ENCODE measurements at places on chromosomes 2 and 18.
A peak's percentile ranks its signal among the peaks of the same experiment; 100 is the strongest.

GRCh38 chr2:159078443-159078842 is 110.0 kb downstream of the TANC1 start:
- no peak overlapping the region for H3K4me3 ChIP-seq
- H3K36me3 ChIP-seq = peaks cover 4% of the 10 kb centered on the region
- H3K27ac ChIP-seq = no peak overlapping the region
- no peaks in the 10 kb centered on the region for H3K4me1 ChIP-seq
- no peaks in the 10 kb centered on the region for H3K27me3 ChIP-seq
- DNase-seq = no peak

DNA sequence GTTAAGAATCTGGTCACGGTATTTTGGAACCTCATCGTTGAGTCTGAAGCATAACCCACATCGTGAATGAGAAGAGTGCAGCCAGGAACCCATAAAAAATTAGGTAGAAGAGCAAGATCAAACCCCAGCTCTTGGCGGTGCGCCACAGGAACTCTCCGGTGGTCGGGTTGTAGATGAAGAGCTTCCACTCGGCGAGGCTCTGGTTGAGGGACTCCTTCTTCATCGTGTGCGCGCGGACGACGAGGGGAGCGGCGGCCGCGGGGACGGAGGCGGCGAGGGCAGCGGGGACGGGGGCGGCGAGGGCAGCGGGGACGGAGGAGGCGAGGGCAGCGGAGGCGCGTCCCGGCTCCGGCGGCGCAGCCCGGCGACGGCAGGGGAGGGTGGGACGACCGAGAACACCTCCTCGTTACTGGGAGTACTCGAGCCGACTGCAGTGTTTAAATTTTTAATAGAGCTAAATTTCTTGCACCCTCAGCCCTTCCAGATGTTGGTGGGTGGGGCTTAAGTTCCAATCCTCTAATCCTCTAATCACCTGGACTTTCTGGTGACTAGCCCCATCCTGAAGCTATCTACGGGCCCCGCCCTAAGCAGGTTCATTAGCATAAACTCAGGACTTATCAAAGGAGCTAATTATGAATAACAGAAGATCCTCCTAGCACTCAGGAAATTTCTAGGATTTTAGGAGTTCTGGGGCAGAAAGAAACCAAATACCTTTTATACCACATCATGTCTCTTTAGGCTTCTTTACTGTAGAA is 20.4 kb upstream of the PAPOLG start:
- no peak overlapping the region for H3K27ac ChIP-seq
- H3K27me3 ChIP-seq = peaks cover 21% of the 10 kb centered on the region
- H3K4me3 ChIP-seq = peak overlapping the region; percentile 84
- peak; percentile 77 for DNase-seq

DNA sequence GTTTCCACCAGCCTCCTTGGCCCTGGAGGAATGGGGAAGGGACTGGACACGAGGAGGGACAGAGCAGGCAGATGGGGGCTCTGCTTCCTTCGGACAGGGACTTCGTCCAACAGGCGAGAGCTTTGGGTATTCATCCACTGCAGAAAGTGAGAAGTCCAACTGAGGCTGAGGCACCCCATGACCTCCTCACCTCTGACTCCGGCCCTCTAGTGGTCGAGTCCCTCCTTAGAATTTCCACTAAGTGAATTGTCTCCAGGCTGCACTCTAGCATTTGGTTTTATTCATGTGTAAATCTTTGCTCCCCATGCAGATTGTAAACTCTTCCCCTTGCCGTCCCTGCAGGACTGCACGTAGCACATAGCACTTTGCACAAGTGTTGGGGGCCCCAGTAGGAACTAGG is 75.6 kb downstream of the TMEM247 start:
- no peaks in the 10 kb centered on the region for H3K27me3 ChIP-seq
- H3K4me3 ChIP-seq = no peak overlapping the region
- H3K36me3 ChIP-seq = peaks cover 4% of the 10 kb centered on the region
- no peak overlapping the region for H3K27ac ChIP-seq
- peak; percentile 80 for DNase-seq
- peaks cover 14% of the 10 kb centered on the region for H3K4me1 ChIP-seq

DNA sequence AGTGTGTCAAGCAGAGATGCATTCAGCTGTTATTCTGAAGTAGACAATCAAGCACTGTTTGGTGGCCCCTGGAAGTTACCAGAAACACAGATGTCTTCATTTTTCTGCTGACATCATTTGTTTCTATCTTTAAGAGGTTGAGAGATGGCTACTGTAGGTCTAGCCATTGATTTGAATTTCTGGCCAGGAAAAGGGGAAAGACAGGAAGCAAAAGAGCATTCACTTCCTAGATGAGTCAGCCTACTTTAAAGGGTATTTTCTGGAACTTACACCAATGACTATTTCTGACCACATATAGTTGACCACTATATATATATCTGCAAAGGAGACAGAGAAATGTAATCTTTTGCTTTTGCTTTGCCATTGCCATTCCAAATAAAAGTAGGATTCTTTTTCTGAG is 900.1 kb upstream of the SOX11 start:
- no peak overlapping the region for H3K27ac ChIP-seq
- H3K4me3 ChIP-seq = no peak overlapping the region
- no peaks in the 10 kb centered on the region for H3K27me3 ChIP-seq

GRCh38 chr18:8844721-8845148 is 139.4 kb downstream of the MTCL1 start:
- H3K4me3 ChIP-seq = no peak overlapping the region
- no peak for DNase-seq
- H3K4me1 ChIP-seq = no peaks in the 10 kb centered on the region
- H3K27me3 ChIP-seq = peaks cover 8% of the 10 kb centered on the region

- no peak overlapping the region for H3K4me3 ChIP-seq
- no peak for DNase-seq
- no peaks in the 10 kb centered on the region for H3K4me1 ChIP-seq
Observed at GRCh38 chr18:13107074-13107473, 111.5 kb upstream of the LDLRAD4 start.

GRCh38 chr18:70216788-70217187 is 11.3 kb upstream of the RTTN start:
- H3K27ac ChIP-seq = no peak overlapping the region
- peaks cover 7% of the 10 kb centered on the region for H3K27me3 ChIP-seq
- DNase-seq = no peak
- peaks cover 3% of the 10 kb centered on the region for H3K4me1 ChIP-seq
- no peaks in the 10 kb centered on the region for H3K36me3 ChIP-seq
- H3K4me3 ChIP-seq = no peak overlapping the region

GRCh38 chr2:146990311-146991054 is 854.3 kb upstream of the ACVR2A start:
- H3K27ac ChIP-seq = no peak overlapping the region
- no peaks in the 10 kb centered on the region for H3K27me3 ChIP-seq
- H3K4me3 ChIP-seq = no peak overlapping the region
- no peaks in the 10 kb centered on the region for H3K36me3 ChIP-seq
- H3K4me1 ChIP-seq = no peaks in the 10 kb centered on the region

DNA sequence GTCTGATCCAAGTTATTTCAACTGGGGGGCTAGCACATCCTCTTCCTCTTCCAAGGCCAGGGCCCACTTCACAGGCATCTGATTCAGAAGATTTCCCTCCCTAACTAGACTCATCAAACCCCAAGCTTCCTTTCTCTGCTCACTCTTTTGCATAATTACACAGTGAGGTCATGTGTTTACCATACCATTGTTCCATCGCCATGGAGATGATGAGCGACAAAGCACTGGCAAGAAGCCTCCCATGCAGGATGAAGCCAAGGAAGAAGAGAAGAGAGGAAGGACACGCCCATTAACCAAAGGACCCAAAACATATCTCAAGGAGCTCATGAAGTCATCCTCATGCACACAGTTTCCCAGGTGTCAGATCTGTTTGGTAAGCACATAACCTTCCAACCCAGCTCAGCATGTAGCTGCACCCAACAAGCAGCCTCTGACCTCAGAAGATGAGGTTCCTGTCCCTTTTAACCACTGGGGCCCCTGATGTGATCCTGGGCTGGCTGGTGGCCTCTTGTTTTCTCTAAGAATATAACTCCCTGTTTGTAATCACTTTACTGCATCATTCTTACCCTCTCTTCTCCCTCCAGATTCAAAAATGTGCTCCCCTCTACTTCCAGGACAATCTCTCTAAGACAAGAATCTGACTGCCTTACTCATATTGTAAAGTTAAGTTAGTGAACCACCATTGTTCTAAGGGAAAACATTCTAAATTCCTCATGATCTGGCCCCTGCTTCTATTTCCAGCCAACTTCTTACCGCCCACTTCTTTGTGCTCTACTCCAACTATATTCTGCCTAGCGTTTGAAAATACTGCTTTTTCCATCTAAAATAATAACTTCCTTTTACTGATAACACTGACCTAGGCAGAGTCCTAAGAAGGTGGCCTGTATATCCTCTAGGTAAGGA is 190.1 kb downstream of the TTC32 start:
- peak; percentile 82 for DNase-seq
- no peak overlapping the region for H3K4me3 ChIP-seq
- no peaks in the 10 kb centered on the region for H3K4me1 ChIP-seq
- no peaks in the 10 kb centered on the region for H3K36me3 ChIP-seq
- no peaks in the 10 kb centered on the region for H3K27me3 ChIP-seq

DNA sequence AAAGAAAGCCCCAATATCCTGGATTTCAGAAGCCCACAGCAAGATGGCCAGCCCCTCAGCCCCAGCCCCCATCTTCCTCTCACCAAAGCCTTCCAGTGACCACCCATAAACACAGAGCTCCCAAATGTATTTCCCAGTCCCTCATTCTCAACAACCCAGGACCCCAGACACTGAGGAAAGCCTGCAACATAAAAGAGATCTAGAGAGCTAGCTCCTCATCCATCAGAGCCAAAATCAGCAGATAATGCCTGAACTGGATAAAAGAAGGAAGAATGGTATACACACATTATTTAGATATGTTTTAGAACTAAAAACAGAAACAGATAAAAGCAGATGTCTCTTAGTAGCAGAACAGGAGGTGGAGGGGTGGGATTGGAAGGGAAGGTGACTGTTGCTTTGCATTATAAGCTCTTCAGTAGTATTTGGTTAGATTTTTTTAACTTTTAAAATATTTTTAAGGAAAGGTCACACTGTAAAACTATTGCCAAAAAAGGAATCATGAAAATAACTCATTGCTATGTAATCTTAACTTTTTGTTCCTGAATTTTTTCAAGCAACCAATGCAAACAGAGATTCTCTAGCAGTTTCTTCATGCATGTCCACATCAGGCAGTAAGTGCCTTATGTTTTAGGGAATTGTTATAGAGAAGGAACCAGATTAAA is 144.2 kb upstream of the PKDCC start:
- DNase-seq = no peak
- no peak overlapping the region for H3K27ac ChIP-seq
- peaks cover 11% of the 10 kb centered on the region for H3K4me1 ChIP-seq
- no peaks in the 10 kb centered on the region for H3K36me3 ChIP-seq
- no peak overlapping the region for H3K4me3 ChIP-seq

- no peak overlapping the region for H3K27ac ChIP-seq
- no peaks in the 10 kb centered on the region for H3K27me3 ChIP-seq
- no peaks in the 10 kb centered on the region for H3K36me3 ChIP-seq
- no peak for DNase-seq
- H3K4me3 ChIP-seq = no peak overlapping the region
- no peaks in the 10 kb centered on the region for H3K4me1 ChIP-seq
Observed at GRCh38 chr2:38125007-38125406, 49.1 kb upstream of the CYP1B1 start.

DNA sequence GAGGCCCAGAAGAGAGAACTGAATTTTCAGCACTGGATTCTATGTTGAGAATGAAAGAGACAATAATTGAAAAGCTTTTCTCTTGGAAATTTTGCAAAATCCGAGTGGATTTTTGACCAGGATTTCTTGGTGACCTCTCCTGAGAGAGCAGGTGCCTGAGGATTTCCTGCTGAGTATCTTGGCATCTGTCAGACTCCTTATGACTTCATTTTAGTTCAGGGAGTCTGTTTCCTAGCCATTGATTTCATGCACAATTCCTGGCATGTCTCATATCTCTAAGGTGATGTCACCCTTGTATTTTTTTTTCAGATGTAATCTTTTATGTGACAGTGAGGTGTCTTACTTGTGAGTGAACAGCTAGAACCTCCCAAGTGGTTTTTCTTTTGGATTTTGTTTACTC is 195.9 kb downstream of the NEDD4L start:
- peaks cover 2% of the 10 kb centered on the region for H3K4me1 ChIP-seq
- DNase-seq = no peak
- no peaks in the 10 kb centered on the region for H3K36me3 ChIP-seq
- H3K27me3 ChIP-seq = no peaks in the 10 kb centered on the region
- H3K4me3 ChIP-seq = no peak overlapping the region

DNA sequence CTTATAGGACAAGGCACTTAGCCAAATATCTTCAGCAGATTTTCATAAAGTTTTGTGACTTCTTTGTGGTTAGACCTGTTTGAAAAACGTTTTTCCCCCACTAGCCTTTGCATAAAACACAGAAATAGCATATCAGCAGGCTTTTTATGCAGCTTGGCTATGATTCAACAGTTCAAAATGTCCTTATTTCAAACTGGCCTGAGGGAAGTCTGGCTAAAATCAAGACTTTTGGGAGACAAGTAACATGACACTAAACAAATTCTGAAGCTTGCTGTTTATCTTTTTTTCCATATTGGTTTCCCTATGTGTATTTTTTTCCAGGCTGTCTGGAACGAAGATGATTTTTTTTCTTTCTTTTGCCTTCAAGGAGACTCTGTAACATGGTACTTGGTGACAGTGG is 95.1 kb upstream of the L3MBTL4 start:
- DNase-seq = no peak
- no peaks in the 10 kb centered on the region for H3K36me3 ChIP-seq
- no peak overlapping the region for H3K4me3 ChIP-seq
- no peaks in the 10 kb centered on the region for H3K27me3 ChIP-seq

DNA sequence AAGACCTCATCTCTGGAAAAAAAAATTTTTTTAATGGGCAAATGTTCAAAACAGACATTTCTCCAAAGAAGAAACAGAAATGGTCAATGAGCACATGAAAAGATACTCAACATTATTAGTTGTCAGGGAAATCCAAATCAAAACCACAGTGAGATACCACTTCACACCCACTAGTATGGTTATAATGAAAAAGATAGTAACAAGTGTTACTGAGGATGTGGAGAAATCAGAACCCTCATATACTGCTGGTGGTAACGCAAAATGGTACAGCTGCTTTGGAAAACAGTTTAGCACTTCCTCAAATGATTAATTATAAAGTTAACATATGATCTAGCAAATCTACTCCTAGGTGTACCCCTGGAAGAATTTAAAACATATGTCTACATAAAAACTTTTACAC is 29.0 kb upstream of the TCF7L1 start:
- H3K27me3 ChIP-seq = no peaks in the 10 kb centered on the region
- no peaks in the 10 kb centered on the region for H3K36me3 ChIP-seq

- no peaks in the 10 kb centered on the region for H3K27me3 ChIP-seq
- no peaks in the 10 kb centered on the region for H3K4me1 ChIP-seq
- H3K36me3 ChIP-seq = no peaks in the 10 kb centered on the region
- H3K4me3 ChIP-seq = no peak overlapping the region
- DNase-seq = no peak
Observed at GRCh38 chr2:29821591-29821990, 99.8 kb downstream of the ALK start.

GRCh38 chr2:241762933-241763369 is 13.7 kb upstream of the GAL3ST2 start:
- peaks cover 20% of the 10 kb centered on the region for H3K36me3 ChIP-seq
- no peaks in the 10 kb centered on the region for H3K4me1 ChIP-seq
- peak; percentile 35 for DNase-seq

GRCh38 chr2:239611222-239611795 is 210.5 kb upstream of the HDAC4 start:
- no peak overlapping the region for H3K4me3 ChIP-seq
- H3K4me1 ChIP-seq = no peaks in the 10 kb centered on the region
- H3K36me3 ChIP-seq = no peaks in the 10 kb centered on the region
- H3K27ac ChIP-seq = no peak overlapping the region
